ENCODE measurements at places on chromosomes 3 and 15.

GRCh38 chr3:115804713-115805119, 181.4 kb downstream of the GAP43 start:
- DNase-seq = no peak

GRCh38 chr3:55692957-55693558, 206.0 kb upstream of the WNT5A start:
- no peak for DNase-seq

- DNase-seq = peak; percentile 72
Measured at GRCh38 chr3:183122257-183122932, 23.1 kb upstream of the MCCC1 start.

GRCh38 chr15:99253381-99254090, 2.3 kb downstream of the LRRC28 start:
- DNase-seq = no peak

DNA sequence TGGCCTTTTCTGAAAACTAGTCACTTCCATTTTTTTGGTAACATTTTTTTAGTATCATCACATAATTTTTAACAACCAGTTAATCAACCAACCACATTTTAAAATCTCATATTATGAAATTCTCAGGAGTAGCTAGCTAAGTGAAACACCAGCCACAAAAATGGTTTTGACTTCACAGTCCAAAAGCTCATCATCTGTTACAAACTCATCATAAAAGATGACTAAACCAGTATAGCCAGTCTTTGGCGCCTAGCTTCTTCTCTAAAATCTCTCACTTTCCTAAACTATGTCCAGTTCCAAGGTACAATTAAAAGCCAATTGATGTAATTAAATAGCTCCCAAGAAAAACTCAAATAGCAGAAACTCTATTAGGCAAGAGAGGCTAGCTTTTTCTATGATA, 88.2 kb upstream of the ZNF385D start:
- DNase-seq = no peak

- DNase-seq = no peak
Measured at GRCh38 chr15:48427479-48427878, 96.2 kb downstream of the DUT start.

- no peak for DNase-seq
Measured at GRCh38 chr3:141392897-141393734, 24.8 kb downstream of the ZBTB38 start.

DNA sequence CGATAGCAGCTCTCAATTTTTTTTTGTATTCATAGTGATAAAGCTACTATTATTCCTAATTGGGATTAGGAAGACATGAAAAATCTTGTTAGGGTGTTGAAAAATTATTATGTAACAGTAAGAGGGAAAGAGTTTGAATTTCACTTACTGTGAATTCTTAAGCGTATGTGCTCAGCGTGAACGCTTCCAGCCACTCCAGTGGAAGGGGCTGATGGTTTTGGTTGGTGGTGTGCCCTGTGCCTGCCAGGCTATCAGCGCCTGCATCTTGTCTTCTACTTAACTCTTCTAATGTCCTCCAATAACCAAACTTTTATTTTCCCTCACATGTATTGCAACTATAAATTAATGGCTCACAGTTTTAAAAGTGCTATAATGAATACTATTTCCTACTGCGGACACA, 22.5 kb downstream of the CDIN1 start:
- DNase-seq = no peak

DNA sequence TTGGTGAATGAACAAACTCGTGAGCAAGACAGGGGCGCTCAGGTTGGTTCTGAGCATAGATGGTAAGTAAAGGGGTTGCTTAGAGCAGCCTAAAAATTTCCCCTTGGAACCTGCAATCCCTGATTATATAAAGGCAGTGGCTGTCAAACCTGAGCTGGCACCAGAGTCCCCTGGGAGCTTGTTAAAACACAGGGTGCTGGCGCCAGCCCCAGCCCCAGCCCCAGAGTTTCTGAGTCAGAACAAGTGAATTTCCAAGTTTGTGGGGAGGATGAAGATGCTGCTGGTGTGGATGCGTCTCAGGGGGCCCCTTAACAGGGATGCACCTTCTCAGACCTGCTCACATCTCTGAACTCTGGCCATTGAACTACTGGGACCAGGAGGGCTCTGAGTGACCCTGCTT, 48.2 kb downstream of the FEM1B start:
- no peak for DNase-seq

- DNase-seq = no peak
Measured at GRCh38 chr3:183291497-183292031, 38.5 kb downstream of the B3GNT5 start.

- no peak for DNase-seq
Measured at GRCh38 chr3:184593220-184593927, 31.8 kb downstream of the EPHB3 start.

- DNase-seq = peak; percentile 93
Measured at GRCh38 chr3:7382293-7383010, 521.5 kb downstream of the GRM7 start.

DNA sequence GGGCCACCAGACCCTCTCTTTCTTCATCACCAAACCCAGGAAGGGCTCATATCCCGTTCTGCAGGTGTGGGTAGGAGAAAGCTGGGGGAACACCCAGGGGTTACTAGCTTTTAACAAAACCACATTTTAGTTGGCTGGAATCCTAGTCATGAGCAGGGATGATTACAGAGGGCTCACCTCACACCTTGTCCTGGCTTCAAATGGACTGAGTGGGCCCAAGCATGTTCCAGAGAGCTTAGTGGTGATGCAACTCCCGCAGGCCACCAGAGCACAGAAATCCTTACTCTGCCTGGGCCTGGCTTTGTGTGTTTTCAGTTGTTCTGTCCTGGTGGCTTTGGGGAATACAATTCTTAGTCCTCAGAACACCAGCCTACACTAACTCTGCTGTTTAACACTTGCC, 56.8 kb upstream of the RYK start:
- DNase-seq = no peak

- DNase-seq = no peak
Measured at GRCh38 chr3:128316481-128316891, 150.2 kb downstream of the DNAJB8 start.

DNA sequence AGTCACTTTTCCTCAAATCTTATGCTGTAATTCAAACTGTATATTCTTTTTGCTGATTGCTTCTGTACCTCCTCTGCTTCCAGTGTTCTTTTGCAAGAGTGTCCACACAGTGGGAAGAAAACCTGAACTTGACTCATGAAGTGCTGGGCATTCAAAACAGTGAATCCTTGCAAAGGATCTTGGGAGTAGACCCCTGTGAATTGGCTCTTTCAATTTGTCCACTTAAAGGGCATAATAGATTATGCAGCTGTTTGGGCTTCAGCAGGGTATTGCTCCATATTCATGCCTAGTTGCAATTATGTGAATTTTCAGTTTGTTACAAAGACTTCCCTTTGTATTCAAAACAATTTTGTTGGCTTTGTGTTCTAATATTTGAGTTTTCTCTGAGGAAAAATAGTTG, 11.4 kb downstream of the ZFAND6 start:
- no peak for DNase-seq

DNA sequence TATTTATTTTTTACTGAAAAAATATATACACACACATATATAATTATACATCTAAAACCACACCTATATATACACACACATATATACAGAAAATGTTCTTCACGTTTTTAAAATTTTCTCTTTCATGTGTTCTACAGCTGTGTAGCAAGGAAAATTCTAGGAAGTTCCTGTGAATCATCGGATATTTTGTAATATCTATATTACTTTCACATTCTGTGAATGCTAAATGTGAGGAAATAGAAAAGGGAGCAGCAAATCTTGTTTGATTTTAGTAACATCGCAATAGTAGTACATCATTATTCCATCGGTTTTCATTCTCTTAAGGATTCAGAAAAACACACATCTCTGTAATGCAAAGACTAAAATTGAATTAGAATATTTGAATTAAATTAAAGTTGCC, 836.8 kb upstream of the NECTIN3 start:
- no peak for DNase-seq

DNA sequence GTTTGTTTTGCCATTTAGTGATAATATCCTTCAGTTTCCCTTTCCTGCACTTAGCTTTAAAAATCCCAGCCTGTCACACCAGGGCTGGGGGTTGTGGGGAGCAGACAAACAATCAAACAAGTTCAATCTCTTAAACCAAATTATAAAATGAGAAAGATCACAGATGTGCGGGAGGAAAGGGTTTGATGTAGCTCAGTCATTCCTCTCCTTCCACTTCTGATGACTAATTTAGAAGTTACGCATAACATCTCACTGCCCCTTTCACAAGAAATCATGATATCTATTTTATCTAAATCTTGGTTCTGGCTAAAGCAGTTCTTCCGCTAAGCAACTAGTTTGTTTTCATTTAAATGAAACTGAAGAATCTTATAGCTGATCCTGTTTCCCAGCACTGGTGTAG, 34.1 kb upstream of the ATG7 start:
- DNase-seq = peak; percentile 26

GRCh38 chr3:159584421-159584820, 404.2 kb upstream of the IL12A start:
- DNase-seq = no peak

- no peak for DNase-seq
Measured at GRCh38 chr15:77499087-77499760, 78.5 kb downstream of the HMG20A start.

- no peak for DNase-seq
Measured at GRCh38 chr15:68442041-68442440, 10.1 kb upstream of the ITGA11 start.

GRCh38 chr3:146162561-146162960, 1.6 kb upstream of the PLOD2 start:
- no peak for DNase-seq

DNA sequence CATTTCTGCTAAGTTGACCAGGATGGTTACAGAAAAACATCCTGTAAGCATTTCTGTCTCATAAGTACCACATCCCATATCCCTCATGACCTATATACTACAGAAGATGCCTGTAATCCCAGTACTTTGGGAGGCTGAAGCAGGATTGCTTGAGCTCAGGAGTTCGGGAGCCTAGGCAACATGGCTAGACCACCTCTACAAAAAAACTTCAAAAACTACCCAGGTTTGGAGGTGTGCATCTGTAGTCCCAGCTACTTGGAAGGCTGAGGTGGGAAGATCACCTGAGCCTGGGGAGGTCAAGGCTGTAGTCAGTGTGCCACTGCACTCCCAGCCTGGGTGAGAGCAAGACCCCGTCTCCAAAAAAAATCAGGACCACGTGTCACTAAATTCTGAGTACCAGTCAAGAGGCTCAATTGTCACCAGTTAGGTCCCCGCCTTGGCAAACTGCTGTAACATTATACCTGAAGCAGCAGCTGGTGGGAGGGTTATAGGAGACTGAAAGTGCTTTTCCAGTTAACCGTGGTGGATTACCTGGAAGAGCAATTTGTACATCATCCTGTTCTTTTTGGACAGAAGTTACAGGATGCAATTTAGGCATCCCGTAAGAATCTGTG, 6.2 kb downstream of the RPL32 start:
- no peak for DNase-seq

- DNase-seq = no peak
Measured at GRCh38 chr3:19997502-19997901, 14.6 kb downstream of the PP2D1 start.

- no peak for DNase-seq
Measured at GRCh38 chr15:91857772-91858171, 4.3 kb downstream of the SLCO3A1 start.
